ENCODE measurements at places on chromosomes 16 and 17.

DNA sequence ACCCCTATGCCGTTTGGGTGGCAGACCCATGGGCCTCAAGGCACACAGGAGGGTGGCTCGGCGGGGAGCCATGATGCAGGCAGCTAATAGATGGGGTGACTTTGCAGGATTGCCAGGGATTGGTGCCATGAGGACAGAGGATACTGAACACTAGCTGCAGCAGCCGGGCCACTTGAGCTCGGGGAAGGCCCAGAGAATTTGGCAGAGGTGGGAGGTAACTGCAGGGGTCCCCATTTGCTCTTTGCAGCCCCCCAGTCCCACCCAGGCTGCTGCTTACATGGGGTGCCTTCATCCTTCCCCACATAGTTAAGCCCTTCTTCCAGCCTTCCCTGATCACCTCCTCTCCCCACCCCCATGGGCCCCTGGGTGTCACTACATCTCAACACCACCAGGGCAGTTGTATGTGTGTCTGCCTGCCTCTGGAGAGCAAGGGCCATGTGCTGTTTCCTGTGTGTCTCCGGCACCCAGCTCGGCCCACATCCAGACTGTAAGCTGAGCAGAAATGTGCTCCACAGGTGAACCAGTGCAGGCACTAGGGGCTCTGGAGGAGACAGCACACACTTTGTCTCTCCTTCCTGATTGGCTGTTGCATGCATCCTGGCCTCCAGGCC lies 52.0 kb downstream of the SREBF1 start:
- DNase-seq, result no peak

DNA sequence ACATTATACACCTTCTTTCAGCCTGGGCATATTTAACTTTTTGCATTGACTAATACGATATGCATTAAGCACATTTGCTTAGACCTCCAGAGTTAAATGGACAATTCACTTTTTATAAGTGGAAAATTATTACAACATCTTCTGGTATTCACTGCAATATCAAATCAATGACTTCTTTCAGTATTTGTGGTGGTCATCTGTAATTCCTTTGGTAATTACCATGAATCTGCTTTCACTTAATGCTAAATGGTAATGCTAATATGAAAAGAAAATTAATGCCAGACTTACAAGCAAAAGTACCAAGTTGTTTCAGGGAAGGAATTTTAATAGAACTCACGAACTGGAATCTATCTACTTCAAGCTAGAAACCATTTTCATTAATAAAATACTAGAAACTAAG lies 6.4 kb downstream of the GPATCH8 start:
- DNase-seq, result no peak

DNA sequence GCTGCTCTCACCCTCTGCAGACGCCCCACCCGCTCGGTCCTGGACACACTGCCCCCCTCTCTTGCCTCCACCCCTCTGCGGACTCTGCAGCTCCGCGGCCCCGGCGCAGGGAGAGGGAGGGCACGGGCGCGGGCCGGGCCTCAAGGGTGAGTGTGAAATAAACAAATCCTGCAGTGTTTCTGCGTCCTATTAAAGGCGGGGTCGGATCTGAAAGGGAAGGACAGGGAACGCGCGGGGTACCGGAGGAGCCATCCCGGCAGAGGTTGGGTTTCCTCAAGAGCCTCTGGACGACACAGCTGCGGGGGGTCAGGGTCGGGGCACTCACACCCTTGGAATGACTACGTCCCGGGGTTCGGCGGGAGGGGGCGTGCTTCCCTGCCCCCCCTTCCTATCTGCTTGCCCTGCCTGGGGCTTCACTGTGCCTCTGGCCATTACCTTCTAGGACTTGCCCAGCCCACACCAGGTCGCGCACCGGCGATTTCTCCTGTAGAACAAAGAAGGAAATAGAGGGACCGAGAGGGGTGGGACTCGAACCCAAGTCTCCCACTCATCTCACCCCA lies 466 bp upstream of the HSF4 start:
- DNase-seq, result no peak

GRCh38 chr16:84740596-84741116 lies 40.9 kb downstream of the USP10 start:
- DNase-seq, result no peak

GRCh38 chr17:64537488-64537887 lies 30.7 kb downstream of the CEP95 start:
- DNase-seq, result no peak

GRCh38 chr16:22355487-22355908 lies 18.9 kb downstream of the CDR2 start:
- no peak for DNase-seq

DNA sequence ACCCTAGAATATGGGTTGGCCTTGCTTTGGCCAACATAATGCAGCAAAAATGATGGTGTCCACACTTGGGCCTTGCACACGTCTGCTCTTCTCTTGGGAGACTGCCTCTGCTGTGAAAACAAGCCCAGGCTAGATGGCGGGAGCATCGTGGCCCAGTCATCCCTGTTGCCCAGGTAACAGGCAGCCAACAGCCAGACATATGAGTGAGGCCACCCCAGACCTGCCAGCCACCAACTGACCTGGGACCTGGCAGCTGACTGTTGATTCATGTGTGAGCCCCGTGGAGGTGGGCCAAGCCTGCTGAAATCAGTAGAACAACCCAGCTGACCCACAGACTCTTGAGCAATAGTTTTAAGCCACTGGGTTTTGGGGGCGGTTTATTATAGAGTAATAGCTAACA lies 39.4 kb upstream of the CDH3 start:
- no peak for DNase-seq

GRCh38 chr17:33709881-33710280 lies 416.8 kb upstream of the ASIC2 start:
- no peak for DNase-seq

GRCh38 chr17:66746736-66747135 lies 88.2 kb upstream of the CACNG5 start:
- no peak for DNase-seq

GRCh38 chr16:19102187-19102872 lies 11.4 kb upstream of the ITPRIPL2 start:
- DNase-seq, result no peak

Measured in H9 (cell line).